ENCODE measurements at places on chromosomes 12 and 14.

DNA sequence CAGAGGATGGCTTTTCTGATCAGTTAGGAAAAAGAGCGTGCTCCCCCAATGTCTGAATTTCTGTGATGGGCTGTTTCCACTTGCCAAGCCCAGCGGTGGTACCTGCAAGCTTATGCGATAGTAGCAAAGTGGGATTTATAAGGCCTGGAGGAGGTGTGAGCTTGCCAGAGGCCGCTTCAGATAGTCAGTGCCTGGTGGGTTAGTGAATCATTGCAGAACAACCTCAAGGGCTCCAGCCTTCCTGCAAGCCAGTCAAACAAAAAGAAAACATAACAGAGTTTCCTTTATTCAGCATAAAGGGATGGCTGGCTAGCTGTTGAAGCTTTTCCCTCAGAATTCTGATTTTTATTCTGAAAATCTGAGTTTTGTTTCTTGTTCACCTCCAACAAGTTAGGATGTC, 7.6 kb upstream of the BMP4 start:
- no peak for DNase-seq

- DNase-seq = no peak
Observed at GRCh38 chr14:22434901-22435550, 154.0 kb downstream of the DAD1 start.

DNA sequence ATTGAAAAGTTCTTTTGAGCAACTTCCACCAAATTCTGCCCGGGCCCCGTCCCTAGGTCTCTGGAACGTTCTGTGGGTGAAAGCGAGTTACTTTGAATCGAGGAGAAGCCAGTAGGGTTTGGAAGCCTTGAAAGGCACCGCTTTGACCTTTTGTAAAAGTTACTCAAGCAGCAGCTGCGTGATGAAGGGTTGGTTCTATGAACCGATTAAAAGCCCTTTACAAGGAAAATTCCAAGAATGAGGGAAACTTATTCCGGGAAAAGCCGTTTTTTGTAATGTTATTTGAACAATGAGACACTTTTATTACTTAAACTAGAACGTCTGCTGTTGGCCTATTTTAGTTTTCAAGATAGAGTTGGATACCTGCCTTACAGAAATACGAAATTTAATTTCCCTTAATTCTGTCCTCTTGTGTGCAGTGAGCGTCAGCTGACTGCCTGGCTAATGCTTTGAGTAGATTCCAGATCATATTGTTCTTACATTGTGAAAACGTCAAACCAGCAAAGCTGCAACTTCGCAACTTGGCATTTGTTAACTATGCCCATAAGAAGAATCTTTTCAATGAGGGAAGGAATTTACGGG, 906 bp downstream of the LARP4 start:
- no peak for DNase-seq

GRCh38 chr12:18658829-18659228, 79.0 kb downstream of the PLCZ1 start:
- DNase-seq = no peak

- DNase-seq = no peak
Observed at GRCh38 chr12:92363295-92364146, 217.9 kb upstream of the BTG1 start.

- DNase-seq = no peak
Observed at GRCh38 chr14:106268013-106268727, 741.8 kb downstream of the TMEM121 start.

DNA sequence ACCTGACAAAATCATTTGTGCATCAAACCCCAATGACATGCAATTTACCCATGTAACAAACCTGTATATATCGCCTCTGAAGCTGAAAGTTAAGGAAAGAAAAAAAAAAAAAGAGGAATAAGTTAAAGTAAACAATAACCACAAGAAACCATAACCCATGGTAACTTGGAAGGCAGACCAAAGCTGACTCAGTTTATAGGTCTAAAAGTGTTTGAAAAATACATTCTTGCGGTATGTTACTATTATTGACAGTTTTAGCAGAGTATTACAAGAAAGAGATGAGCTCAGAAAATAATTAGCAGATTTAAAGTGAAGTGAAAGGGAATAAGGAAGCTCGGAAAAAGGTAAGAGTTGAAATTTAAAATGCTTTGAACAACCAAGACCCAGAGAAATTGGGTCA, 34.4 kb upstream of the MGAT4C start:
- DNase-seq = no peak

DNA sequence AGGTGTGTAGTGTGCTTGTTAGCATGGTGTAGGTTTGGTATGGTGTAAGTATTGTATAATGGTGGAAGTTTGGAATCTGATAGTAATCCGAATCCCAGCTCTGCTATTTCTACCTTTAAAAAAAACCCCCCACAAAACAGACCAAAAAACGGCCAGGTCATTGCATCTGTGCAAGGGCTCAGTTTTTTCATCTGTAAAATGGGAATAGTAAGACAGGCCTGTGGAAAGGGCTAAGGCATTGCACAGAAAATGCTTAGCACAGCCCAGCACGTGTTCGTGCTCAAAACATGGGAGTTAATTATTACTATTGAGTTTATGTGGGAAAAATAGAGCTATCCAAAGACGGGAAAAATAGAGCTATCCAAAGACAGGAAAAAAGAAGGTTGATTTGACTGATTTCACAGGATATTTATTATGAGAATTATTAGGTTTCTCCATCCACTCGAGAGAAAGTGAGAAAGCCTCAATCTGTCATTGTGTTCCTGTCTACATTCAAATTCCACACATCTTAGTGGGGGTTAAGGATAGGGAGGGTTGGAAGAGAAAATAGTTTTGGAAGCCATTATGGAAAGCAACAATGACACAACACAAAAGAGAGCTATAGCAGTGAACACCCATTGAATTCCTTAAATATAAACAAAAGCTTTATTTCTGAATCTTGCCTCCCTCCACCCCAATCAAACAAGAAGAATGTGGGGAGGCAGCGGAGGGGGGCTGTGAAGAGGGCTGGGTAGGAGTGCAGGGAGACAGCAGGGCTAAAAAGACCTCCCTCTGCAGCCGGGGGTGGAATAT, 126.8 kb upstream of the MAX start:
- DNase-seq = no peak

Data from NCI-H1105 (cell line).